ENCODE measurements at places on chromosomes 7 and 10.

DNA sequence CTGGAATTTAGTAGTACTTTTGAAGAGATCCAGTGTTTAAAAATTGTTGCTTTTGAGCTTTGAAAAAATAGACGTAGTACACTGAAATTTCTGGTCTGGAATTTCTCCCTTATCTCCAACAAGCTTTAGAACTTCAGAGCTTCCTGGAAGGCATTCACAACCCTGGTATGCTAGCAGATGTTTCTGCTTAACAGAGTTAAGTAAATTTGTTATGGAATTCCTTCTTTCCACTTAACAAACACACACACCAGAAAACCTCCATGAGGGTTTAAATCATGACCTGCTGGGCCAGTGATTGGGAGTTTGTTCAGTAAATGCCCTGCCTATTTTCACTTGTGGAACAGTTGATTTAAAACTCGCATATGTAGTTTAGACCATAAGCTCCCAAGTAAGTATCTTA, 13.7 kb downstream of the ASB15 start:
- no peak for DNase-seq

DNA sequence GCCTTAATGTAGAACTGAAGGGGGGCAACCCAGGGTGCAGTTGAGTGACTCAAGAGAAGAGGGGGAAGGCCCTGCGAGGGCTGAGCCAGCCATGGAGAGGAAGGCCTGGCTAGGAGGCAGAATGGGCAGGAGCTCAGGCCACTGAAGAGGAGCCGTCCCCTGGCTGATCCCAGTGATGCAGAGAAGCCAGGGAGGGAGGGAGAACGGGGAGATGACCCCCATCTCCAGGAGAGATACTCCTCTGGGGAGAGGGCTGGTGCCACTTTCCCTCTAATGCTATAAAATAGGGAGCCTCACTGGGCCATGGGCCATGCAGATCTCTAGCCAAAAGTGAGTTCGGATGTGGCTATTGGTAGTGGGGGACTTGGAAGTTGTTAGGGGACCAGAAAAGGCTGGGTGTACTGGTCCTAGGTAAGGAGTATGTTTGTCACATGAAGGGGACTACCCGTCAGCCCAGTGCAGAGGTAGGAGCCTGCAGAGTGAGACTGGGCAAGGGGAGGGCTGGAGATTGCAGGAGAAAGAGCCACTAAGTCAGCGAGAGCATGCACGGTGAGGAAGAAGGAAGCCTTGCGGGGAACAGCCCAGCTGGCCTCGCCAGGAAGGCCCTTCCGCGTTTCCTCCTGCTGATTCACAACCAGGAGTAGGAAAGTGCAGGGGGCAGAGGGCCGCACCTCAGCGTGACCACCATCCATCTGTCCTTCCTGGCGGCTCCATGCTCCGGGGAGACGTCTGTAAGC, 347.6 kb downstream of the TCERG1L start:
- no peak for DNase-seq

GRCh38 chr7:39667341-39667923, 44.1 kb downstream of the RALA start:
- no peak for DNase-seq

- no peak for DNase-seq
Observed at GRCh38 chr7:117158941-117159697, 163.7 kb downstream of the WNT2 start.

- no peak for DNase-seq
Observed at GRCh38 chr7:41142904-41143473, 559.9 kb downstream of the INHBA start.

Measured in stimulated activated naive CD8-positive, alpha-beta T cell treated with anti-CD3 and anti-CD28 coated beads, Interleukin-15, amount 100 ng/mL, for 72 hours (primary cell).